RPMI8226 (cell line): ENCODE measurements at places on chromosomes 3 and 15.

DNA sequence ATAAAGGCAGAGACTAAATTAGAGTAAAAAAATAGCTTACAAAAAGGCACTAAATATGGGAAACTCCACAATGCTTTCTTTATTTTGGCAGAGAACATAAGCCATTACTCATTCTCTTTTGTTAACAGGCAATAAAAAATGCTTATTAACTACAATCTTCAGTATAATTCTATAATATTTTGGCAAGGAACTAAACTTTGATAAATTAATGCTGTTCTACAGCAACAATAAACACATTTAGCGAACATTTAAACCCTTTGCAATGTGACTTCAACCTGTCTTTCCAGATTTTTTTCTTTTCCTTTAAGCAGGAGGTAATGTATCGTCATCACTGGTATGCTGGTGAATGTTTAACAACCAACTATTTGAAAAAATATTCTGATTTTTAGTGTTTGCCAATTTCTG lies 42.2 kb upstream of the POU1F1 start:
- DNase-seq: no peak

GRCh38 chr3:63977893-63978292 lies 45.4 kb downstream of the PSMD6 start:
- no peak for DNase-seq

- DNase-seq: peak; percentile 66
Measured at GRCh38 chr15:40930430-40931299, 1.5 kb downstream of the DLL4 start.

DNA sequence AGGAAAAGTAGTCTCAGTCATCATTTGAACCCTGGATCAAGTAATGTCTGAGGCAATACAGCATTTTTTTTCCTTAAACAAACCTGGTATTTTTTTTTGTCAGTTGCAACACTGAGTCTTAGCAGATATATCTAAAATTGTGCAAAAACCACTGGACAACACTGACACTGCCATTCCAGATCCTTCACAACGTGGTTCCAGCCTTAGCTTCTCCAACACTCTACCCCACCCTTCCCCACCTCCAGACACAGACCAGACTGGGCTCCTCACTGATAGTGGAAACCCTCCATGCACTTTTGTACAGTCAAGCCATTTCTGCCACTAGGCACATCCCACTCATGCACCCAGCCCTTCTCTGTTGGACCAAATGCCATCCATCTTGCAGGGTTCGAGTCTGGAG lies 199.6 kb upstream of the CTNNB1 start:
- no peak for DNase-seq

GRCh38 chr3:59527493-59527892 lies 477.7 kb upstream of the CFAP20DC start:
- no peak for DNase-seq

- DNase-seq: no peak
Measured at GRCh38 chr3:56938530-56938929, 121.9 kb upstream of the SPATA12 start.

DNA sequence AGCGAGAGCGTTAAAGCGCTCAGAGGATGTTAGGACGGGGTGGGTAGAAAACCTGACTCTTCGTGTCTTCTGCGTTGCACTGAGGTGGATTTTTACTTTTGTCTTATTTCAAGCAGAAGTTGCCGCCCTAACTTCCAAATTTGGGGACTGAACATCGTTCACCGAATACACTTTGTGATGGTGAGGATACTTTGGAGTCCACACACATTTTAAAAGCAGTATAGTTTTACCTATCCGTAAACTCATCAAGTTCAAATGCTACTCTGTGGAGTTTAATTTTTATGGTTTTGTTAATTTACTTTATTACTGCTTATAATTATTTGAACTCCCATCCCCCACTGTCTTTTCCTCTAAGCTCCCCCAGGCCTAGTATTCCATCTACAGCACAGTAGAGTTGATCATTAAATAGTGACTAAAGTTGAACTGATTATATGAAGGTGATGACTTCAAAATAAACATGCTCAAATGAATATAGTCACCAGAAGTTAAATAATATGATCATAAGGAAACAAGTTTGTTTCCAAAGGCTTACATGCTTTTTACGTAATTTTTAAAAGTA lies 617 bp upstream of the EOGT start:
- DNase-seq: no peak

GRCh38 chr3:59064276-59064675 lies 14.5 kb upstream of the CFAP20DC start:
- DNase-seq: no peak

- DNase-seq: no peak
Measured at GRCh38 chr15:77575203-77575934, 57.3 kb downstream of the LINGO1 start.

DNA sequence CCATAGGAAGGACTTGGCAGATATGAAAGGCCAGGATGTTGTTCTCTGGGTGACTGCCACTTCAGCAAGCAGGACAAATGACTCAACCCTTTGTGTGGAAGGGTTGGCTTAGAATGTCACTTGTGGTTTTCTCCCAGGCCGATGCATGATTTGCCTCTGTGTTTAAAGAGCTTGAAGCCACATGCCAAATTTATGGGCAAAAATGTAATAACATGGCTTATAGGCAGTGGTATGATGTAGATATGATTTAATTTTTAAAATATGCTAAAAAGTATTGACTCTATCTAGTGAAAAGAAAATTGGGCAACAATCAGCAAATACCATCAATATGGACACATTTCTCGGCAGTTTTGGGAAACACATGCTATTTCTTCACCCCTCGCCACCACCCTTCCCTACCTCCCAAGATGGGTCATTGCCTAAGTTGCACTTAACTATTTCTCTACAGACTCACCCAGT lies 114.6 kb downstream of the CYP19A1 start:
- no peak for DNase-seq

DNA sequence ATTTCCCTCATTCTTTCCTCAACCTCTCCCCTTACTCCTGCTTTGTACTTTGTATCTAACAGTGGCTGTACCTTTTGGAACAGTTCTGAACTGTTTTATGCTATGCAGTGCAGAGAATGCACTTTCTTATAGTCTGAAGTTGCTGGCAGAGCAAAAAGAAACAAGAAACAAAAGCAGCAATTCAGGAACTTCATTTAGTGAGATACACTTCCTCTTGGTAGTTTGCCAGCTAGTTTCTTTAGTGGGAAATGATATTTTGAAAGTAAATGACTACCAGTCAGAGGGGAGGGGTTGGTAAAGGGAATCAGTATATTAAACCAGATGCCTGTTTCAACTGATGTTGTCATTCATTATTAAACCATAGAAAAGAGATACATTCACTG lies 55.0 kb upstream of the CHD2 start:
- peak; percentile 98 for DNase-seq

- no peak for DNase-seq
Measured at GRCh38 chr15:68191555-68191954, 13.6 kb downstream of the CALML4 start.

DNA sequence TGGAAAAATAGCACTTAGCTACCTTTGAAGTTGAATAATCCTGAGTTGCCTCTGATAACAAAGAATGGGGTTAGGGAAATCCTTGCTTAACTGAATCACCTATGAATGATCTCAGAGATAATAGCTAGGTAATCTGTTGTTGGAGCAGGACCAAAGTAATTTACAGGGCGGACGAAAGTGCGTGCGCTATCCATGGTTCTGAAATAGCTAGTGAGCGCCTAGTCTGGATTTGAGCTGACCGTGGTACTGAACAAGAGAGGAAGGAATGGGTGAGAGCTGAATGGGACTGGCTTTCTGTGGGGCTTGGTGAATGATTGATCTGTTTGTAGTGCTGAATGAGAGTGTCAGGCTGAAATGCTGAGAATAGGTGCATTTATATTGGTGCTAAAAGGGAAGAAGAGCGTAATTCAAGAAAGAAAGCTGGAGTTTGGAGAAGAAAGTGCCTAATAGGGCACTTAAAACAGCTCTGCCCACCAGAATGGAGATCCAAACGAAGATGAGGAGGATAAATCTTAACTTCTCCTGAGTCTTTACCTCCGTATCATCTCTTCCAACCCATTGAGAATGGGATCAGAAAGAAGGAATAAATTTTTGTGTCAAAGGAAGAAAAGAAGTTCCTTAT lies 10.1 kb downstream of the SCN10A start:
- DNase-seq: peak; percentile 85

DNA sequence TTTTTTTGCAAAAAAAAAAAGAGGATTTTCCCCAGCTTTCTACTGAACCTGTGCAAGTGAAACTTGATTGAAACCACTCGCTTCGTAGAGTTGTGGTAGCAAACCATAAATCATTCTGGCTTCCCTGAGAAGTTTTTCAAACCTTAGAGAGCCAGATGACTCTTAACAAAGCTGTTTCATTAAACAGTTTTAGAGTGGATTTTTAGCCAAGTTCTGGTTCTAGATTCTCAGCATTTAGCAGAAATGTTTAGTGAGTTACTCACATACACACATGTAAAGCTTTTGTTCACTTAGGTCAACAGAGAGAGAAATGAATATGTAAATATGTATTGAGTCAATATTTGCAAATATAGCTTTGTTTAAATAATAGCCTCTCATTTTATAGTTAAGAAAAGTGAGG lies 18.1 kb upstream of the CCR9 start:
- DNase-seq: no peak

- no peak for DNase-seq
Measured at GRCh38 chr3:101202640-101203039, 117.7 kb downstream of the IMPG2 start.

- DNase-seq: no peak
Measured at GRCh38 chr15:23503980-23504379, 56.9 kb upstream of the GOLGA6L2 start.

GRCh38 chr15:59315914-59316451 lies 56.7 kb downstream of the MYO1E start:
- DNase-seq: no peak

DNA sequence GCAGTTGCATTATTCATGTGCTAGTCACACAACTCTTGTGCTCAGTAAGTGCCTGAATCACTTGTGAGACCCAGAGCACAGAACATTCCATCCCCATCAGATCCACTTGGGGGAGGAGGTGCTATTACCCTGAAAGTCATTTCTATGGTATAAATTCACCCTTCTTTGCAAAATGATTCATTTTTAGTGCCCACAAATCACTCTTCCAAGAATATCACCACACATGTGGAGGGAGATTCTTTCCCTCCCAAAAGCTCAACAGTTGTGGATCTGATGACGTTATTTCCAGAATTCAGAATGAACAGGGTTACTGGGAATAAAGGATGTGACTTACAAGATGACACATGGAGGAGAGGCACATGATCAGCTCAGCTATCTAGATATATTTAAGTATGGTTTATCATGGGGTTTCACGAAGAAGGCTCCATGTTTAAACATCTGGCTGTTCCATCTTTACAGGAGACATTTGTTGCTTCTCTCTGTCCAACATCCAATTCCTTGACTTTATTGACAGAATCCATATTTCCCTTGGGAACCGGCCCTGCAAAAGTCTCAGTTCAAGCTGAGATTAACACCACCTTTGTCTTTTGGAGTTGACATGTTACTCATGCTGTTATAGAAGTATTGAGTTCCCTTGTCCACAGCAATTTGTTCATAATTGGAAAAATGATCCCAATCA lies 214.2 kb upstream of the PROK2 start:
- no peak for DNase-seq

- no peak for DNase-seq
Measured at GRCh38 chr3:135007607-135008006, 212.5 kb downstream of the EPHB1 start.

GRCh38 chr15:49492151-49492550 lies 69.1 kb downstream of the FGF7 start:
- DNase-seq: no peak

GRCh38 chr3:52313188-52313773 lies 2.8 kb upstream of the DNAH1 start:
- DNase-seq: peak; percentile 68

DNA sequence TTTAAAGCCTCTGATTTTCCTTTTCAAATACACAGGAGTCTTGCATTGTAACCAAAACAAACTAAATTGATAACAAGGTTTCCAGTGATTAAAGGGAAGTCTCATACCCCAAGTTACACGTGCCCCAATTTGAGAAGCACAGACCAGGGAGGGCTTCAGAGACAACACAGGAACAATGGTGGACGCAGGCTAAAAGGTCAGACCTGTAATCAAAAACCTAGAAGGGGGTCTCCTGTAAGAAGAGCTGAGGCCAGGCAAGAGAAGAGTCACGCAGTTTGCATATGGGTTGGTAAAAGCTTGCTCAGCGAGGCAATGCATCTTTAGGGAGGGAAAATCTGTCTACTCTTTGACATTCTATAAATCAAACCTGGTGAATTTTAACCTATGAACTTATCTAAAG lies 58.6 kb upstream of the MCF2L2 start:
- DNase-seq: no peak

DNA sequence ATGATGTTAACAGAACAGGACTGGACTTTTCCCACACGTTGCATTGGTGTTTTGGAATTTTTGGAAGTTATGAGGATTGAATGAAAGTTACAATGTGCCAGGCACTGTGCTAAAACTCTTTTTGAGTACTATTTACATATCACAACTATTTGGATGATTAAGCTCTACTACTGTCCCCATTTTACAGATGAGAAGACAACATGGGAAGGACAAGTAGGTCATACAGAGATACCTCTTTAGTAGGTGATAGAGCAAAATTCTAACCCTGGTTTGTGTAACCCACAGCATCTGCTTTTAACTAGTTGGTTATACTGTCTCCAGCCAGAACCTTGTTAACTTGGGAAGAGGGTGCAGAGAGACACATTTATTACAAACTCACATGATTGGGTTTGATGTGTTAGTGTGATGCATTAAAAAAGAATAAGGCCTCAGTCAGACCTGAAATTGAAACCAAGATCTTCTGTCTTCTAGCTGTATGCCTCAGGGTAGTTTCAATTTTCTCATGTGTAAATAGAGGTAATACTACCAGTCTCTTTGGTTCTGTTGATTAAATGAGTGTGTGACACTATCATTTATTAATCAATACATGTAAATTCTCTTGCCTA lies 1.4 kb downstream of the NDUFB4 start:
- DNase-seq: no peak

GRCh38 chr3:119500901-119501300 lies 2.6 kb downstream of the TIMMDC1 start:
- no peak for DNase-seq

GRCh38 chr15:72233769-72234168 lies 2.8 kb upstream of the PKM start:
- no peak for DNase-seq

- no peak for DNase-seq
Measured at GRCh38 chr3:192855434-192855833, 62.2 kb downstream of the MB21D2 start.

DNA sequence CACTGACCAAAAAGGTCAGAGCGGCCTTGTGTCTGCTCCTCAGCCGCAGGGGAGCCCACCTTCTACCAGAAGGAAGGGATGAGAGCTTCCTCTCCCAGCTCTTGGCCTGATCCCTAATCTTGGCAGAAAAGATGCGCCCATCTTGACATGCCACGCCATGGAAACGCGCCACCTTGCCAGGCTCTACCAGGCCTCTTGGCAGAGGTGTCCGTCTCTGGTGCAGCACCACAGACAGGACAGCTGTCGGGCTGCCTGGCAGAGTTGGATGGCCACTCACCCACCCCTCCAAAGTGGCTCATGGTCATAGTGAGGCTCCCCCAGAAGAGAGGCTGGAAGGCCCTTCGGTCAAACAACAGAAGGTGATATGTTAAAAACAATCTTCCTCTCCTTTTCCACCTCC lies 105.2 kb downstream of the LIPC start:
- no peak for DNase-seq

- no peak for DNase-seq
Measured at GRCh38 chr15:41637086-41637485, 23.1 kb upstream of the MGA start.

- DNase-seq: no peak
Measured at GRCh38 chr3:7204848-7205156, 343.9 kb downstream of the GRM7 start.
